ENCODE measurements at places on chromosomes 13 and 19.

DNA sequence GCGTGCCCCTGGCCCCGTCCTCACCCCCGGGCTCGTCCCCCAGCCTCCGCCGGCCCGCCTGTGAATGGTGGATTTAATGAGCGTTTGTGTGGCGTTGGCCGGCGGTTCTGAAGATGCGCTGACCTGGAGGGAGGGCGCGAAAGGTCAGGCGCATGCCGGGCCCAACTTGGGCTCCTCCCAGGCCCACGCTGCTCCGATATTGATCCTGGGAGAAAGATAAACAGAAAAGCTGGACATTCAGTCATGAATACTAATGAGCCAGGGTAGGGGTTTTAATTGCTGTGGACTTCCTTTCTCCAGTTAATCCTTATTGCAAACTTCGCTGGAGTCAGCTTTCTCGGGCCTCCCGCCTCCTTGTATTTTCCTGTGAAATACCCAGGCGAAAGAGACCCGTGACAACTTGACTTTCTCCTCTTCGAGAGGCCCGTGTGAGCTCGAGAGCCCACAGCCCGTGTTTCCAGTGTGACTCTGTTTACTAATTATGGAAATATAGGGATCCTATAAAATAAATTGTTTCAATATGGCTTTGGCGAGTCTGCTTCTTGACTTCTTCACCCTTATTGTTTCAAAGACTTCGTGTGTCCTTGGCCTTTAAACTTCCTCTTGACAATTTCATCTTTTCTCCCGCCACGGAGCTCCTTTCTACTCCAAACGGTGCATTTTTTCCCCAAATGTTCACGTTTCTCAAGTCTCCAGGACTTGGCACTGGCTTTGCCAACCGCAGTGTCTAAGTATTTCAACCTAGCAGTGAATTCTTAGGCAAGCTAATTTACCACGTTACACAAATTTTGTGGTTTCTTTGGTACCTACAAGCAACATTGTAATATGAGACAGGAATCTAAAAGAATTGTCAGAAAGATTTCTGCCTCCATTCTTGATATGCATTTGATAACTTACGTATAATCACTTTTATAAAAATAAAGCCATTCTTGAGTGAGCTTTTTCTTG is 10.5 kb downstream of the ZIC2 start:
- no peak for DNase-seq

DNA sequence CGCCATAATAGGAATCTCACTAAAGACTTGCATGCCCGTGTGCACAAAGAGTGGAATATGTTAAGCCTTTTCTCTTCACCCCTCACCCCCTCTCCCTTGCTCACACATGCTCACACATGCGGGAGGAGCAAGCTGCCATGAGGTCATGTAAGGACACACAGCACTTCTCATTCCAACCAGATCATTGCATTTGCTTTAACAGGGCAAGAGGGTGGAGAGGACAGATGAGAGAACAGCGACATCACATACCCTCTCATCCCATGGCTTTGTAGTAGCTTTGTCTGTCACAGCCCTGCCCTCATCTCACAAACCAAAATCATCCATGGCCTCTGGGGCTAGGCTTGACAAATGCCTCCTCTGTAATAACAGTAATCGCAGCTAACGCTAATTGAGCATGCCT is 145.6 kb upstream of the FRY start:
- DNase-seq: no peak

DNA sequence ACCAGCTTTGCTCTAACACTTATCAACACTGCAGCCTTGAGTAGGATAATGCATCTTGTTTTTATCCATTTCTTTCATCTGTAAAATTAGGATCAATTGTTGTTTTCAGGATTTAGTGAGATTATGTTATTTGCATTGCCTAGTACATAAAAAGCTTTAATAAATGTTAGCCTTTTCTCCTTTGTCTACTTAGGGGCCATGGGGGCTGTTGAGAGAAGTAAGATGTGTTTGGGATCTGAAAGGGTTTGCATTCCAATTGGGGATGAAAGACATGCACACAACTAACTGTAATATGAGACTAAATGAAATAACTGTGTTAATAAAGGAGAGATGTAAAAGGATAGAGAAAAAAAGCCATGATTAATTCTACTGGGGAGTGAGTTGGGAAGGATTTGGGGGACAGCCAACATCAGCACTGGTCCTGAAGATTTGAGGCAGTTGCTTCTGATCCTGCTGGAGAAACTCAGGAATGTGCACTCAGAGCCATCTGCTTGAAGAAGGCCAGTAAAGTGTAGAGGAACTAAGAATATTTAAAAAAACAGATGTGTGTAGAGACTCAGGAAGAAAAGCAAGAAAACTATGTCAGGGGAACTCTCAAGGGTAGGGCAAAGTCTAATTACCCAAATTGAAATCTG is 236.3 kb downstream of the OLFM4 start:
- DNase-seq: no peak

DNA sequence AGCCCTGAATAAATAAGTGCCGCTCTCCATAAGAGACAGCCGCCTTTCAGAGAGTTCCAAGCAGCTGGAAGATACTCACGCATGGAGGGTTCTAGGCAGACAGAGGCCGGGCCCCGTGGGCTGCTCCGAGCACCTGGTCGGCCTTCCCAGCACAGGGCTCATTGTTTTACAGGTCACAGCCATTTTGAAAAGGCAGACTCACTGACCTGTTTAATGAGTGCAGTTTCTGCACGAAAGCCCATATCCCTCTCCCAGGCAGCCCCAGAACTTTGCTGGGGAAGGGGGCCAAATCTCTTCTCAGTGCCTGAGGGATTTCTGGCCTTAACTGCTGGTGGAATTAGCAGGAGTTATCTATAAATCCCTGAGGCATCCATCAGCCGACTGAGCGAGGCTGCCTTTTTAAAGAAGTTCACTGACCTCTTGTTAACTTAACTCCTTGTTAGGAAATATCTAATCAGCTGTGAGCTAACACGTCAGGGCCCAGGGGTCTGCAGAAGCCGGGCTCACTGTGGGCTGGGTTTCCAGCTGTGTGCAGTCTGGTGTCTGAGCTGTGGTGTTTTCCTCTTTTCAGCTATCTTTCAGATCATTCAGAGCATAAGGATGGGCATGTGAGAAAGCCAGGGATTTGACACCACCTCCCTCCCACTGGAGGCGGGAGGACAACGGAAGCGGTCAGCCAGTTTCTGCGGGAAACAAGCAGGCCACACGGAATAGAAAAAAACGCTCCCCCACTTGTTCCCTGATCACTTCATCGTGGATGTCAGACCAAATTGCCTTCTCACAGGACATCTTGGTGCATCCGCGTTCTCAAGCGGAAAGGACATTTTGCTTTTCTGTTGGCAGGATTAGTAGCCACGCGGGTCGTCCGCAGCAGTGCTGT is 23.3 kb downstream of the SERP2 start:
- DNase-seq: no peak

DNA sequence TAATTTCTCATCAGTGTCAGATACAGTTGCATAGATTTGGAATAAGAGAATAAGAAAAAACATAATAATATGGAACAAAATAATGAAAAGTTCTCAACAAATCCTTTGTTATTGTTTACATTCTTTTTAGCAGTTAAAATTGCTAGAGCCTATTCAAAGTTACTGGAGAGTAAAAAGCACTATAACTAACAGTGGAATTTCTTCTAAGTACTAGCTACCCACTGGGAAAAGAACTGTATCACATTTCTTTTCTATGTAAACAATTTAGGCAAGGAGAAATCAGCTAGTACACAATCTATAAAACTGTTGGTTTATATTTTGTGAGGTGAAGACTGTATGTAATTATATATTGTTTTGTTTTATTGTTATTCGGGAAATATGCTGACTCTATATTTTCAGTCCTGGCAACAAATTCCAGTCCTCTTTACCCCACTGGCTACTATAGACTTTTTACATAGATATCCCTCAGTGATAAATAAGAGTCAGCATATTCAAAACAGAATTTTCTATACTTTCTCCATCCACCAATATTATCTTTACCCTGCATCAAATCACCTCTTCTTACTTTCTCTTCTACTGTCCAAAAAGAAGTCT is 222.0 kb downstream of the PCDH9 start:
- DNase-seq: no peak

DNA sequence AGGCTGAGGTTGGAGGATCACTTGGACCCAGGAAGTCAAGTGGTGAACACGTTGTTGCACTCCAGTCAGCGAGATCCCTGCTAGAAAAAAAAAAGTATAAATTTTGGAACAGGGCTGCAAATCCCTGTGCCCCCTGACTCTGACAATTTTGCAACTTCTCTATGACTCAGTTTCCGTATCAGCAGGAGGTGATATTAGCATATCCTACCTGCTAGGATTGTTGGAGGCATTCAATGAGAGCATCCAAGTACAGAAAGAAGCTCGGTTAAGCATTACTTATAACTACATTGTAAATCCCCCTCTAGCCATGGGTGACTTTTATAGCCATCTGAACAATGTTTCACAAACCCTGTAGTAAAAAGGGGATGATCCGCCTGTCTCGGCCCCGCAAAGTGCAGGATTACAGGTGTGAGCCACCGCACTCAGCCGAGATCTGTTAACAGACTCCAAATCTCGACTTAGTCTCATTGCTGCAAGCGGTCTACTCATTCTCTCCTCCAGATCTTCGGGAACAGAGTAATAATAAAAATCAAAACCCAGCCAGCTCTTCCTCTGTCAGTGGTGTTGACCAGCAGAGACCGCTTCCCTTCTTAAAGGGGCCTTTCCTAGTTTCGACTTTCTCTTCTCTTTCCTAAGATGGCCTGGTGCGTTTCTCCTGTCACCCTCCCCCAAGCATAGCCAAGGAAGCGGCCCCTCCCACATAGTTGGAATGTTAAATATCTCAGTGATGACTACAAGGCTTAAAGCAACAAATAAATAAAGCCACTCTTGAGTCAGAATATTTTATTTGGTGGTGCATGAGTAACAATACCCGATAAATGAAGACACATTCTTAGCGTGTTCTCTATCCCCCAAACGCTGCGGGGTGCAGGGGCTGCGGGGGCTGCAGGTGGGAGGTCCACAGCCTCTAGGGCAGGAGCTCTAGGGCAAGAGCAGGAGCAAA is 10.3 kb upstream of the BICRA start:
- DNase-seq: no peak

DNA sequence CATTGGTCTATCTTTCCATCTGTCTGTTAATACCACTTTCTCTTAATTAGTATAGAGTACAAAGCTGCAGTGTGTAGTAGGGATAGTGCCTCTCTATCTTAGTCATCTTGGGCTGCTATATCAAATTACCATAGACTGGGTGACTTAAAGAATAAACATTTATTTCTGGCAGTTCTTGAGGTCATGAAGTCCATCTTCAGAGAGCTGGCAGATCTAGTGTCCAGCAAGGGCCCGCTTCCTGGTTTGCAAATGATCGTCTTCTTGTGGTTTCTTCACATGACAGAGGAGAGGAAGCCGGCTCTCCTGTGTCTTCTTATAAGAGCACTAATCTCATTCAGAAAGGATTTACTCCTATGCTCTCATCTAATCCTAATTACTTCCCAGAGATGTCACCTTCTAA is 6.1 kb downstream of the ZNF700 start:
- no peak for DNase-seq

DNA sequence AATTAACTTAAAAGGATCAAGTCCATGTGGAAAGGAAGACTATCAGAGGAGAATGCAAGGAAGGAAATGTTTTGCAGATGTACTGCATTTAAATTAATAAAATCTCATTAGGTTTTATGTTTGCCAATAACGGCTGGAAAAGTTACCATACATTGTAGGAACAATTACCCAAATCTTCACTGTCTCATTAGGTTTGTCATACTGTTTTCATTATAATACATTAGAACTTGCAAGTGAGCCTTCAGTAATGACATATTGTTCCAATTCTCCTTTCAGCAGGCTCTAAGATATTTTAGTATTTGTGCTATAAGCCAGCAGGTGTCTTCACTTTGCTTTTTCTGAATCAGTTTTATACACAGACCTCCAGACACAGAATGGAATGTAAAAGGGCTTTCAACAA is 661.6 kb upstream of the KLHL1 start:
- no peak for DNase-seq

DNA sequence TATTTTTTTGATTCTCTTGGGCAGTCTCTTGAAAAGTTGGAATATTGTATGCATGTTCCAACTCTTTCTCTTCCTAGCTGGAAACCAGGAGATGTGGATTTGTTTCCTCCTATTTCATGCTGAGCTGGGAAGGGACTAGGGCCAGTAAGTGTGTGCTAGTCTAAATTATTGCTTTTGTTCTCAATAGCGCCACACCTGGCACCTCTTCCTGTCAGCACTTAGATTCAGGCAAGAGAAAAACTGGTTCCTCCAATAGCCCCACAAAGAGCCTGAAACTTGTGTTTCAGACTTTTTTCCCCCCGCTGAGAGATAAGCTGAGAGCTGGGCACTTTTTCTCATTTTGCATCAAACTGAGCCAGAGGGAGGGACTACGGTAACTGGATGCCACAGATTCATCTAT is 353.4 kb downstream of the OLFM4 start:
- no peak for DNase-seq

DNA sequence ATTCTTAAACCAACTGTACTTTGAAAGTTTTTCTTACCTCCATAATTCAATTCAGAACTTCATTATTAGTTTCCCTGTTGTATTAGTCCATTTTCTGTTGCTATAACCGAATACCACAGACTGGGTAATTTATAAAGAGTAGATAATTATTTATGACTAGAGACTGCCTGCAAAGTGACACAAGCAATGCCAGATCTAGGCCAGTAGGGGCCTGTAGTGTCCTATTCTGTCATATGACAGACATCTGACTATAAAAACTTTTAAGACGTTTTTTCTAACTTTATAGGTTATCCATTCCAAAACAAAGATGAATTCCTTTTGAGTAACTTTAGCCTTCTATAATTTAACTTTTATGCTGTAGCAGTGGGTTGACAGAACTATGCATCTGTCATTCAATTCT is 2783.8 kb downstream of the PCDH9 start:
- no peak for DNase-seq

GRCh38 chr19:35717665-35718344 is at the start of gene KMT2B:
TSS of gene KMT2B (plus strand) at chr19:35718003. CDS start at chr19:35718019, 16 bp downstream.
- DNase-seq: no peak

- no peak for DNase-seq
Observed at GRCh38 chr13:37690361-37690760, 91.8 kb upstream of the POSTN start.

DNA sequence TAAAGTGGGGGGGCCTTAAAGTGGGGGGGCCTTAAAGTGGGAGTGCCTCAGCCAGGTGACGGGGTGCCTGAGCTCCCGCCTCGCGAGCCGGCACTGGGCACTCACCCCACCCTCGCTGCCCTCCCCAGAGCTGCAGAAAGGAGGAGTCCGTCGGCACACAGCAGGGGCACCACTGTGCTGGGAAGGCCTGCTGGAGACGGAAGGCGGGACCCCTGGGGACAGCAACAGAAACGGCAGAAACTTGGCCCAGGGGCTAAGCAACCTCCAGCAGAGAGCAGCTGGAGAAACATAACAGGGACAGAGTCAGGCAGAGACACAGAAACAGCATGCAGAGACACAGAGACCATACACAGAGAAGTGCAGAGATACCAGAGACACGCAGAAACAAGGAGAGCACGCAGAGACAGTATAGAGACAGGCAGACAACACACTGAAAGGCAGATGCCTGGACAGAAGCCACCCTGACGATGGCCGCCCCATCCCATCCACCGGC is 7.9 kb downstream of the CFD start:
- DNase-seq: no peak

DNA sequence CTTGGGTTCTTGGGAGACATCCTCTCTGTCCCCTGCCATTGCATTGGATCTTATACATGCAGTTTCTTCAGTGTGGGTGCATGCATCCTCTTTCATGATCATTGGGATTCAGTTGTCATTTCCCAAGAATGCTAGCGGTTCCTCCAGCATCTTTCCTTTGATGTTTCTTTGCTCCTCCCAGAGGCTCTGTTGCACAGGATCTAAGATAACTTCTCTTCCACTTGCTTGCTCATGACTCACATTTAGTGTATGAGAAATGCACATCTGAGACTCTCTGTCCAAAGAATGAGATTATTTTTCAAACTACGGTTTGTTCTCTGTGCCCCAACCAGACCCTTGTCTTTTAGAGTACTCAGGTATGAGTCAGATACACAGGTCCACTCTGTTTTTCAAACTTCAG is 197.1 kb downstream of the NDFIP2 start:
- no peak for DNase-seq

Data from activated CD4-positive, alpha-beta T cell treated with anti-CD3 and anti-CD28 coated beads for 4 hours (primary cell).